ENCODE measurements at places on chromosomes 5 and 9.

DNA sequence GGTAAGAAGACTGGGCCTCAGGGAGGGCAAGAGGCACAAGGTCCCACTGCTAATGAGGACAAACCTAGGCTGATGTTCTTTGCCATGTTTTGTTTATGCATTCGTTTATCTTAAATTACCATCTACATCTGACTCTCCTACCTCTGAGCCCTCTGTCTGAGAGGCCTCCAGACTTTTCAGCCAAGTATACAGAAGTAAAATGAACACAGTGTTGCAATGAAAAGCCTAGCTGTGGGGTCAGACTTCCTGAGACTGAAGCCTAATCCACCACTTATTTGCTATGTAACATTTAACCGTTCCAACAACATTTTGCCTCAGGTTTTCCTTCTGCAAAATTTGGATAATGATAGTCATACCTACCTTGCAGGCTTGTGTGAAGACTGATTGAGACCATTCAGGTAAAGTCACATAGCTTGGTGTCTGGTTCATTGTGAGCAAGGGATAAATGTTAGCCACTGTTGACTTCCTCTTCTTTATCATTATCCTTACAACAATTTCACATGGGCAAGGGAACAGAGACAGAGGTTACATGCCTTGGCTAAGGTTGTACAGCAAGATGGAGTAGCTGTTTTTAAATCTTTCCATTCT is 374.9 kb upstream of the CLINT1 start:
- DNase-seq: no peak

- DNase-seq: no peak
Observed at GRCh38 chr9:1606253-1606652, 408.9 kb upstream of the SMARCA2 start.

DNA sequence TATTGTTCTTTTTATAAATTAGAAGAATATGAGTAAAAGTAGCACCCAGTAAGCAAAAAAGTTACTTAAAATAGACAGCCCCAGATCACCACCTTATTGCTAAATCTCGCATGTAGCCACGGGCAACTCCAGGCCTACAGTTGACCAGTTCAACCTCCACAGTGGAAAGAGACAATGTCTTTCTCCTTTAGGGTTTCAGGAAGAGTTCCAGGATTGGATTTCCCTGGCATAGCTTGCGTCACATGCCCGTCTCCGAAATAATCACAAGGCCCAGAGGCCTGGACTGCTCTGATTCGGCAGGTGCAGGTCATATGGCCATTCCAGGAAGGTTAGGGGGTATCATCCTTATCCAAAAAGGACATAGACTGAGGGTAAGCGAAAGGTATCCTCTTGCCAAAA is 9.9 kb upstream of the PFDN1 start:
- DNase-seq: no peak

- DNase-seq: no peak
Observed at GRCh38 chr5:33322632-33323031, 118.1 kb upstream of the TARS1 start.

GRCh38 chr9:25310961-25311360 is 367.3 kb downstream of the TUSC1 start:
- no peak for DNase-seq

DNA sequence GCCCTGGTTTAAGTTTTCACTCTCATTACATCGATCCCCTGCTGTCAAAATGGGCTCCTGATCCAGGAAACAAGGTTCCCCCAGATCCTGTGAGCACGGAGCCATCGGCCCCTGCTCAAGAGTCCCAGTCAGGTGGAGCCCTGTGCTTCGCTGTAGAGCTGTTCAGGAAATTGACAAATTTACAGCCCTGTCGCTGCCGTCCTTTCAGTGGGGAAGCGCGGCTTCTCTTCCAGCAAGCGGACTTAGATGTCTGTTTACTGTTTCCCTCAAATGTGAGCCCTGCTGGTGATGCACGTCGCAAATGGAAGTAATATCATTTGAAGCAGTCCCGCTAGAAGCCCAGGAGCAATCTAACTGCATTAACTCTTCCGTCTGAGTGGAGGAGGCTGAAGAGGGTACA is 760.9 kb upstream of the WWC1 start:
- no peak for DNase-seq

- no peak for DNase-seq
Observed at GRCh38 chr9:68797116-68797515, 92.1 kb downstream of the PIP5K1B start.

DNA sequence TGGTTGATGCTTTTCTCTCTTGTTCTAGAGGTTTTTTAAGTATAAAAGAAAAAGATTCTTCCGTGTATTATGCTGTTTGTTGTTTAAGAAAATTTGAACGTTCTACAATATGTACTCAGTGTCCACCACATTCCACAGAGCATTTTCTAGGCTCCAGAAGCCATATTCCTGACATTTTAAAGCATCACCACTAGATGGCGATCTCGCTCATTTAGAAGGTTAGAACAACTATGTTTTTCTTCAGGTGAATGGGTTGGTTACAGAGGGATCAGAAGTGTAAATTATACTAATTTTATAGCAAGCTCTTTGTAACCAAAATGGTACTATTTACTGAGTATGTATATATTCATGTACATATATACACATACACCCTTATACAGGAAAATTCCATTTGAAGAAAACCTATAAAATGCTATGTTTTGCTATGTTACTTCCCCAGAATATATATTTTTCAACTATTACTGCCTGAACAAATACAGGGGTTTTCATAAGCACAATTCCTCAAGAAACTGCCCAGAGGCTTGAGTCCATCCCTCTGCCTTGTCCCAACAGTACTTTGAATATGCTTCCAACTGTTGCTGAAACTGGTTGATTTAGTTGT is 284.3 kb downstream of the CCDC171 start:
- DNase-seq: no peak

DNA sequence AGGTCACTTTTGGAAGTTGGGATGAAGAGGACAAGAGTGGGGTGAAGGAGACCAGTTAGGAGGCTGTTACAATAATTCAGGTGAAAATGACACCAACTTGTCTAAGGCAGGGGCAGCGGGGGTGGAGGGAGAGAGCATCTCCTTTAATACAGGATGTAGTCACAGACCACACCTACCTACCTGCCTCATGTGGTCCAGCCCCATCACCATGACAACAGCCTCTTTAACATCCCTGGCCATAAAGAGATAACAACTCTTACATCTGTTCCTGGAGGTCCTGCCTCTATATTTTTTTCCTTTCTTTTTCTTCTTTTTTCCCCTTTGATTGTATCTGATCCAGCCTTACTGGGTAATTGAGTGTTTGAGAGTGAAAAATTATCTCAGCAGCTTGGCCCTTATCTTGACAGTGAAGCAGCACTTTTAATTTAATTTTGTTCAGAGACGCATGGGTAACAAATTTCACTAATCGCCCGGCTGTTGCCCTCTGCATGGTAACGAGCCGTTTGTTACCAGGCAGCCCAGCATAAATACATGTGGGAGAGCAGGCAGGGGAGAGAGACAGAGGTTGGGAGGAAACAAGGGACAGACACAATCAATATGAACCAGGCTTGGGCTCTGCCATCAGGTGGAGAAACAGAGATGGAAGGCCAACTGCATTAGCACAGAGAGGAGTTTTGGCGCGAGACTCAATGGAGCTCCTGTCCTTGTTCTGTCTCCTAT is 338.1 kb downstream of the ASTN2 start:
- DNase-seq: no peak

DNA sequence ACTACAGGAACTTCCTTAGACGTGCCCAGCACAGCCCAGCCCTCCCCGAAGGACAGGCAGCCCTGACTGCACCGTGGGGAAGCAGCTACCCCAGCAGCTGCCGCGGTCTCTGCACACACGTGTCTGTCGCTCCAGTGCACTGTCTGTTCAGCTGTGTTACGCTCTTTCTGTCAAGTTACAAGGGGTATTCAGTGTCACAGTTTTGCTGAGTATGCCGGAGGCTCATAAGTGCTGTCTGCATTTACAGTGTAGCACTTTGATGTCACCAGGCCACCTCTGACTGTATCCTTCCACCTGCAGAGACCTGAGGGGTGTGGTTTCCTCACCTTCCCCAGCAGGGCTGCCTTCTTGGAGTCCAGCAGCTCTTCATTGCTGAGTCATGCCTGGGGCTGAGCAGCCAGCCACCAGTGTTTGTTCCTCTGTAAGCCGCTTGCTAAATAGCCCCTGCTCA is 126.8 kb downstream of the EHMT1 start:
- DNase-seq: no peak

- DNase-seq: no peak
Observed at GRCh38 chr5:22431840-22432239, 421.3 kb downstream of the CDH12 start.

- DNase-seq: no peak
Observed at GRCh38 chr5:59249726-59250125, 643.8 kb downstream of the PDE4D start.

- DNase-seq: no peak
Observed at GRCh38 chr5:126981222-126981621, 49.1 kb downstream of the MARCHF3 start.

DNA sequence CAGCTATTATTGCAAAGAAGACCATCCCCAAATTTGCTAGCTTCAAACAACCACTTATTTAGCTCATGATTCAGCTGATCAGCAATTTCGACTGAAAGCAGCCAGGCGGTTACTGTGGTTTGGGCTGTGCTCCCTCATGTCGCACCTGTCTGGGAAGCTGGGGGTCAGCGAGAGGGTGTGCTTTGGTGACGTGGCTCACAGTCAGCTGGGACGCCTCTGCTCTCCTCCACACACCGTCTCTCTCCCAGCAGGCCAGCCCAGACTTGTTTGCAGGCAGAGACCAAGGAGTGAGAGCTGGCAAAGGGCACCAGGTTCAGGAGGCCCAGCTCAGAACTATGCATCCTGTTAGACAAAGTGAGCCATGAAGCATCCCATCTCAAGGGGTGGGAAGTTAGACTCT is 140.9 kb downstream of the SYK start:
- no peak for DNase-seq

DNA sequence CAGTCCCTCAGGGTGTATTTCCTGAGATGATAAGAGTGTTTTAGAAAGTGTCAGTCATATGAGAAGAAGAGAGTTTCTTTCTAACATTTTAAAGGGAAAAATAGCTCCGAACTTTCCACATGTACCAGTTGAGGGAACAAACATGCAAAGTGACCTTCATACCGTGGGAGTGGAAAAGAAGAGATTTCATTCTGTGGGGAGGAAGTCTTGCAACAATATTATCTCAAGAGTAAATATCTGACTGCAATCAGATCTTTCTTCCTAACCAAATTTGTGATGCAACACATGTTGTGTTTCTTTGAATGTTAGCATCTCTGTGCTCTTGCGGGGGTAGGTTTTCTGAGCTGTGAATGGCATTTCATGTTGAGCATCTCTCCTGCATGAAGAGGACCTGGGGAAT is 30.6 kb downstream of the ANKRD55 start:
- no peak for DNase-seq

Data from head of caudate nucleus (tissue), 42 donors.